ENCODE measurements at places on chromosomes 3 and 15.

DNA sequence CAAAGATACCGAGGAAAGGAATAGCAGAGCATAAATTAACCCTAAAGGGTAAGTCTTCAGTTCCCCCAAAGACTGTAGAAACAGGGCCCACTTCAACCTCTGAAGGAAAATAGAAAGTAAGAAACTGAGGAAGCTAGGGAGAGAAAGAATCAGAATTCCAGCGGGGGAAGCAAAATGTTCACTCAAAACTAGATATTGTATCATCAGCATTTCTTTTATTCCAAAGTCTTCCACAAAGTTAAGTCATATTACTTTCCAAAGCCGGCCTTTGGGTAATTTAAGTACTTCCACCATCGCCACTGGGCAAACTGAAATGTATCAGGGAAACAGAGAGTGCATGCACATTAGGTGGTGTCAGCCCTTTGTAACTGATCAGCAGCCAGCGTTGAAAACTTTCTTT, 88.3 kb downstream of the RSL24D1 start:
- DNase-seq: no peak

DNA sequence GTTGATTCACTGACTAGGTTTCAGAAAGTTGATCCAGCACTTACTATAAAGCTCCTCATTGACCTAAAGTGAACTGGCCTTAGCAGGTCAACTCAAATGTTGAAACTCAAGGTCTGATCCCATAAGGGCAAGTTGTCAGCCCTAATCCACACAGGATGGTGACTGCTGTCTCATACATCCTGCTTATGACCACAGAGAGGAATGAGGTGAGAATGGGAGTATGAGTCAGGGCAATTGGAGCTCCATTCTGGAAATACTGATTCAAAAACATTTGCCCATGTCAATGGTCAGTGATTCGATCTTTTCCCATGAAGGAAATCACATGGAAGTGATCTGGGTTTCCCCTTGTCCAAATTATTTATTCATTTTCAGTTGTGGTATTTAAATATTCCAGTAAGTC, 78.7 kb downstream of the ZNF385D start:
- peak; percentile 68 for DNase-seq

GRCh38 chr3:71047616-71048531, 535.7 kb downstream of the FOXP1 start:
- DNase-seq: no peak

GRCh38 chr3:157872902-157873301, 233.3 kb downstream of the SHOX2 start:
- peak; percentile 25 for DNase-seq

- DNase-seq: no peak
Observed at GRCh38 chr3:196057760-196058331, 24.0 kb downstream of the TFRC start.

GRCh38 chr15:83283813-83284558, 478 bp downstream of the BNC1 start:
- DNase-seq: peak; percentile 54

DNA sequence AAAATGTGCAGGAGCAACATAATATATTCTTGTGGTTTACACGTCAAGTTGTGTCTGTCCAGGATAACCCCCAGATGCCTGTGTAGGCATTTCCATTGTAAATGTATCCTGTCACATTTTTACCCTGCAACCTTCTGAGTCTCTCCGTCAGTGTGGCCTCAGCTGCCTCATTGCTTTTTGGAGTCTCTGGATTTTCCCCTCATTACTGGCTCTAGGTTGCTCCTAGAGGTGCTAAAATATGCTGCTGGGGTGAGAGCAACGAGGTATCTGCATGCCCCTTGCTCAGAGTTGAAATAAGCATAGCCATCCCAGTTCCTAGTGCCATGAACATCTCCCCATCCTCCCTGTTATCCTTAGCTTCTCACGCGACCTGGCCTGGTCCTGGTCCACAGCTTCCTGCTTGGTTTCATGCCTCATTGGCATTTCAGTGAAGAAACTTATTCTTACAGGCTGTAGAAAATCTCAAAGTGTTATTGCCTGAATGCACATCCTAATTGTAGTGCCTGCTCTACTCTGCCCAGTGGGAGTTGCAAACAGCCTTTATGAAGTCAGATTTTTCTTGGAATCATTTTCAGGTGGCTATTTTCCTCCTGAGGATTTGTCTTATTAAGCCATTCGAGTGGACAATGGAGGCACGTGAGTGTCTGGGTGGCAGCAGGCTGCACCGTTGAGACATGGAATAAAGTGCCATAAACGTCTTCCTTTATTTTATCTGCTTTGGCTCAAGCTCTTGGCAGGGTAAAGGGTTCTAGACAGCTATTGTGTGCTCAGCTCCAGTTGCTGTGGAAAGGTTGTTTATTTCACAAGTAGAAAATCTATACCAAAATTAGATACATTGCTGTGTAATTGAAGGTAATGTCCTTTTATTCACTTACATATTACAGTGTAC, 33.2 kb downstream of the OXNAD1 start:
- DNase-seq: no peak

- DNase-seq: no peak
Observed at GRCh38 chr15:33344111-33344510, 33.3 kb downstream of the RYR3 start.

DNA sequence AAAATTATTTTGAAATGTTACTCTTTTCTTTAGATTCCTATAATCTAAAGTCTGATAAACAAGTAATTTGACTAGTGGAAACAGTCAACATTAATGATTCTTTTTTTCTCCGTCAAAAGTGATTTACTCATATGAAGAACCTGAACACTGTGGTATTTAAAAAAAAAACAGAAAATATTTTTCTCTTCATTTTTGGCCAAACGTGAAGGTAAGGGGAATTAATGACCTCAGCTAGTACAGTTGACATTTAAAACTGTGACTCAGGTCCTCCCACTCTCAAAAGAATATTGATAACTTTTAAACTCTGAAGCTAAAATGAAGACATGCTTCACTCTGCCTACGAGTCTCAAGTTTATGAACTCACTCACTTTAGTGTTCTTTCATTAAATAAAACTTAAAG, 34.5 kb downstream of the TIGIT start:
- no peak for DNase-seq

DNA sequence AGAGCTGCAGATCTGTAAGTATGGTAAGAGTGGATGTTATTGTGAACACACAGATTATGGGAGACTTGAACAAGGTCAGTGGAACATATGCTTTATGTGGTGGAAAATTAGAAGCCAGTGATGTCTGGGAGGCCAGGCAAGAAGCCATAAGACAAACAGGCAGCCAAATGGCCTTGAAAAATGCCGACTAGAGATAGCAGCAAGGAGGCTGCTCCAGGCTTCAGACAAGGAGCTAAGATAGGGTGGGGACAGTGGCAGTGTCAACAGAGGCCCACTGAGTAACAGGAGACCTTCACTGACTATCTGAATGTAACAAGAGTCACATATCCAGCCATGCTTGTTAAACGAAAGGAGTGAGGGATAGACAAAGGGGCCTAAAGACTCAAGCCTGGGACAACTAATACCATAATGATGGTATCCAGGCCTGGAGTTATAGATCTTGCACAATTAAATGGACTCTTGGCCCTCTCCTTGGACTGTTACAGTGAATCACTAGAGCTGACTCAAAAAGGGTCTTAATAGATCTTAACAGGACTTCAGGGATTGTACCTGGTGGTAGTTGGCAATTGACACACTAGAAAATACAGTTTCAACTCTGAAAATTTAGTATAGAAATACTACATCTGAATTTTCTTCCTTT, 50.6 kb downstream of the CFAP20DC start:
- DNase-seq: peak; percentile 5

GRCh38 chr3:129612534-129613366, 6.3 kb upstream of the PLXND1 start:
- DNase-seq: peak; percentile 30

DNA sequence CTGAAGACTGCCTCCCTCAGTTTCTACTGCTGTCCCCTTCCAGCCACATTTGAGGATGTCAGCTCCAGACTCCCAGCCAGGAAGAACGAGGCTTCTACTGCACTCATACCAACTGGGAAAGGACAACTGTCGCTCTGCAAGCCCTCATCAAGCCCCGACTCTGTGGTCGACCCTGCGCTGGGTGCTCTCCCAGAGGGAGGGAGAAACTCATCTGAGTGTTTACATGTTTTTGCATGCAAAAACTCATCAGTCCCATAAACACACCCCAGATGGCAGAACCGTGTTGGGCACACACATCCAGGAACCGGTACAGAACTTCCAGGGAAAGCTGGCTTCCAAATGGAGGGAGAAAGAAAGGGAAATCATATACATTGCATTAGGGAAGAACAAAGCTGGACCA, 43.5 kb downstream of the ADAMTS17 start:
- DNase-seq: no peak

- peak; percentile 28 for DNase-seq
Observed at GRCh38 chr3:142888099-142888480, 793 bp downstream of the PCOLCE2 start.

DNA sequence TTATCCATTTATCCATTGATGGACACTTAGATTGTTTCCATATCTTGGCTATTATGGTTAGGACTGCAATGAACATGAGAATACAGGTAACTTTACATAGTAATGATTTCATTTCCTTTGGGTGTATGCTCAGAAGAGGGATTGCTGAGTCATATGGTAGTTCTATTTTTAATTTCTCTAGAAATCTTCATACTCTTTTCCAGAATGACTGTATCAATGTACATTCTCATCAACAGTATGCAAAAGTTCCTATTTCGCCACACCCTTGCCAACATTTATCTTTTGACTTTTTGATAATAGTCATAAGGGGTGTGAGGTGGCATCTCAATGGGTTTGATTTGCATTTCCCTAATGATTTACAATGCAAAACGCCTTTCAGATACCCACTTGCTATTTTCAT, 6.2 kb upstream of the NIPA1 start:
- DNase-seq: no peak

- DNase-seq: peak; percentile 16
Observed at GRCh38 chr3:184005941-184006507, 11.7 kb downstream of the ABCC5 start.

GRCh38 chr15:58178668-58179067, 40.5 kb downstream of the AQP9 start:
- no peak for DNase-seq

GRCh38 chr15:50933341-50933740, 24.9 kb downstream of the AP4E1 start:
- DNase-seq: no peak

GRCh38 chr15:71114066-71114680, 1.1 kb upstream of the THSD4 start:
- no peak for DNase-seq

DNA sequence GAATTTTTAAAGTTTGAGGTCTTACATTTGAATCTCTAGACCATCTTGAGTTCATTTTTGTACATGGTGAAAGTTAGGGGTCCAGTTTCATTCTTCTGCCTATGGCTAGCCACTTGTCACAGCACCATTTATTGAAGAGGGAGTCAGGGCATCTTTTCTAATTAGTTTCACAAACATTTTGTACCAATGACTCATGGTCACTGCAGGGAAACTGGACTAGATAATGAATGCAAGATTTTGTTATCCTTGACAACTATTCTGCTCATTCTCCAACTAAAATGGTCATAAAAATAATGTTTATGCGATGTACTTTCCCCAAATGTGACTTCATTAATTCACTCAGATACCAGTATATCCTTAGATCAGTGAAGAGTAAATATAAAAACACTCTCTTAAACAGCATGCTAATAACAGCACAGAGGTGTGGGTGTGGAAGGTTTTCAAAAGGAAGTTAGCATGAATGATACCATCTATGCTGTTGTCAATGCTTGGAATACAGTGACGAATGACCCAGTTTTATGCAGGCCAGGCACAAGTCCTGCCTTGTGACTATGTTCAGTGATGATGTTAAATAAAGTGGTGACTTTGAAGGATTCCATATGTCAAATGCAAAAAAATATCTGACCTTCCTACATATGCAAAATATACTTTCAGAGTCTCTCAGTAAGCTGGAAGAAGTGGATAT, 314.9 kb upstream of the TMCO5A start:
- DNase-seq: no peak

GRCh38 chr3:134765468-134765867, 29.6 kb upstream of the EPHB1 start:
- DNase-seq: no peak

DNA sequence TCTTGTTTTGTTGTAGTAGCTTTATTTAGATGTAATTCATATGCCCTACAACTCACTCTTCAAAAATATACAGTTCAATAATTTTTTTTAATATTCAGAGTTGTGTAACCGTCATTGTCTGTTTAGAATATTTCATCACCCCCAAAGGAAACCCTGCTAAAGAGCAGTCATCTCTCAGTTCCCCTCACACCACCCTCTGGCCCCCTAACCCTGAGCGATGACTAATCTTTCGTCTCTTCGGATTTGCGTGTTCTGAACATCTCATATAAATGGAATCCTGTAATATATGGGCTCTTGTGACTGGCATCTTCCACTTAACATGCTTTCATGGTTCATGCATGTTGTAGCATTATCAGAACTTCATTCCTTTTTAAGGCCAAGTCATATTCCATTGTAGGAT, 183.8 kb downstream of the ATG7 start:
- peak; percentile 79 for DNase-seq

DNA sequence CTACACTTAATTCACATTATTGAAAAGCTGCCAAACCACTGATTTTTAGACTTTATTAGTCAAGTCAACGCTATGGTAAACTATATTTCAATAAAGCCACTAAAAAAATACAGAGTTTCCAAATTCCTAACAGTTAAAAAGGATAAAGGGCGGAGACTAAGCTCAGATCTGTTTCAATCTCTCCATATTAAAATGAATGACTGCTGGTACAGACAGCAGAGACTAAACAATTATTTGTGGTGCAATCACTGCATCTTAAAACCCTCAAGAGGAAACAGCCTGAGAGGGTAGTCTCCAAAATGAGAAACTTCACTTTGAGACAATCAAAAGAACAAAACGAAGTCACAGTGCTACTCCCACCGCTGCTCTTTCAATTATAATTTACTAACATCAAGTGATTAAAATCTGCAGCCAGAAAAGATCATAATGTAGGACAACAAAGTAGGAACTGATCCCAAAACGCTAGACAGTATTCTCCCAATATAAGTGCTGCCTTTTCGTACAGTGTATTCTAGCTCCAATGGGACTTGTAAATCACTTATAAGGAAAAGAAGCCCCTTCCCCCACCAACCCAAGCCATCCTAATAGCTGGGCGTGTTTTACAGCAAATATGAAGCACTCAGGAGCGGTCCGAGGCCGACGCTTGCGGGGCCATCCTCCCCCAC, 1.2 kb downstream of the UBP1 start:
- peak; percentile 73 for DNase-seq

Measured in adipocyte (in vitro differentiated cells).